ENCODE measurements at places on chromosomes 2 and 18.

DNA sequence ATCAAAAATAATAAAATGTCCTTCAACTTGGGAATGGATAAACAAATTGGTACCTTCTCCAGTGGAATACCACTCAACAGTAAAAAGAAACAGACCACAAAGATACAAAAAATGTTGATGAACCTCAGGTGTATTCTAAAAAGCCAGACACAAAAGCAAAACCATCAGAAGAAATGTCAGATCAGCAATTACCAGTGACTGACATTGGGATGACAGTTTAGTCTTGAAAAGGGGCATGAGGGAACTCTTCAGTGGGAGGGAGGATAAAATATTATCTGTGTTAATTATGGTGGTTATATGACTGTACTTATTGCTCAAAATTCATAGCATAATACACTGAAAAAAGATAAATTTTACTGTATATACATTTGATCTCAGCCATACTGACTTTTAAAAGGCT is 473.0 kb downstream of the TMX3 start:
- DNase-seq = no peak

DNA sequence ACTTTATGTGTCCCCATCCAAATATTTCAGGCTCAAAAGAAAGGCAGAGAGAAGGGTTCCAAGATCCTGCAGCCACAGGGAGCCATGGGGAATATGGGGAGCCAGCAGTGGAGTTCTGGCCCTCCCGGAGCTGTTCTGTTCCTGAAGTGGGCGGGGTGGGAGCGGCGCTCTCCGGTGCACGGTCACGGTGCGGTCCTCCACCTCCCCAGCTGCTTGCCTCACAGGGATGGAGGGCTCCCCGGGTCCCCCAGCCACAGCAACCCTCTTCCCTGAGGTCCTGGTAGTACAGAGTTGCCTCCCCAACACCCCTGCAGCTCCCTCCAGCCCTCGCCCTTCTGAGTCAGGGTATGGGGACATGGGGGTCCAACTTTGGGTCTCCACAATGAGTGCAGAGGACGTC is 26.2 kb upstream of the SNED1 start:
- no peak for DNase-seq

- DNase-seq = no peak
Measured at GRCh38 chr2:3899536-3900155, 196.3 kb downstream of the DCDC2C start.

- DNase-seq = no peak
Measured at GRCh38 chr2:112156152-112156986, 18.2 kb downstream of the FBLN7 start.

DNA sequence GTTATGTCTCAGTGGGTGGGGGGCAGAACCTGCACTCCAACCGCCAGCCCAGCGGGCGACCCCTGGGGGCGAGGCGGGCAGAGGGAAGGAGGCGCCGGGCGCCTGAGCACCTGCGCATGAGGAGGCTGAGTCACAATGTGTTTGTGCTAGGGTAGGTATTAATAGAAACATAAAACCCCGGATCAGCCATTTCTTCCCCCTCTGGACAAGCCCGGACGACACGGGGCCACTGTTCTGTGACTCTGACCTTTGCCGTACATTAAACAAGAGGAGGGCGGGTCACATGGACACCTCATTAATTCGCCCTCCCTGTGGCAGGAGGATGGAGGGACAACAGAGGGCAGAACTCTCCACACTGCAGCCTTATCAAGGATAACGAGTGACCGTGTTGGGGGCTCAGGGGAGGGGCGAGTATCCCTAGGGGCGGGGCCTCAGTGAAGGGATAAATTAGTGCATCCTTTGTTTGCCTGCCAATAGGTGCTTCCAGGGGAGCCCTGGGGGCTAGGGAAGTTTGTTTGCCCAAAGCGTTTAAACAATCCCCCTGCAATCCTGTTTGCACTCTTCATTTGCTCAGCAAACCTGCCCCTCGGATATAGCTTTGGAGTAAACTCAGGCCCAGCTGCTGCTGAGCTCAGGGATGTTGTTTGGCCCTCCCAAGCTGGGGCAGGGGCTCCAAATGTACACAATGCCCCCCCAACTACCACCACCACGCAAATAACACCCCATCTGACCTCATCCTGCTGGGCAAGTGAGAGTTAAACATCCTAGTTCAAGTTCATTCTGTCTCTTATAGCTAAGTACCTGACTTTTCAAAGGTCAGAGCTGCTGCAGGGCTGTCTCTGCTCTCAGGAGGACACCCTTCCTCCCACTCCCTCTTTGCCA is 171.2 kb upstream of the GLI2 start:
- peak; percentile 54 for DNase-seq

DNA sequence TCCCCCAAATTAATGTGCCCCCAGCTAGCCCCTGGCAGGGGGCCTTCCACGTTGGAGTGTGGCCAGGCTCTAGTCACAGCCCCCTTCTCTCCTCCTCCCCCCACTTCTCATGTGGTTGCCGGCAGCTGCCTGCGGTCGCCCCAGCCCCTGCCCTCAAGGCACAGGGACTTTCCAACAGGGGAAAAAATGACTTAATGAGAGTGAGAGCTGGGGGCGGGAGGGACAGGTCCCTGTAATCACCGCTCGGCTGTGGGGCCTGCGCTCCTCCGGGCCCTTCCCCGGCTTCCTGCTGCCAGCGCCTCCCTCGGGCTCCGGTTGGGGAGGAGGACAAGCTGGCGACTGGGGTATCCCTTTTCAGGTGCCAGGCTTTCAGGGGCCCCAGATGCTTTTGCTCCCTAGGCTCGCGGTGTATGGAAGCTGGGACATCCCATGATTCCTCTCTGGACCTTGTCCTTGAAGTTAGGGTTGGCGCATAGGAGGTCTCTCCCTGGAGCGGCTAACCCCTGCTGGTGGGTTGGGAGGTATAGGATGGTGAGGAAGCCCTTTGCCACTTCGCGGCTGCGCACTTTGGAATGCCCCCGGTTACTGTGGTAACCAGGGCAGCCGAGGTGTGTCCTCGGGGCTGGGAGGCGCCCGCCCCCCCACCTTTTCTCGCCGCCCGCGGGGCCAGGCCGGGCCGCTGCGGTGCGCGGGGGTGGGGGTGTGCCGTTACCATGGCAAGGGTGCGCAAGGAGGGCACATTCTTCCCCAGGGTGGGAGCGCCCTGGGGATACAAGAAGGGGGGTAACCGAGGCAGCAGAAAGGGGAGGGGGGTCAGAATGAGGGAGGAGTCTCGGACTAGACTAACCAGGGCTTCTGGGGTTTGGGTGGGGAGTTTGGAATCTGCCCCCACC is 16.1 kb downstream of the WNT10A start:
- DNase-seq = no peak

DNA sequence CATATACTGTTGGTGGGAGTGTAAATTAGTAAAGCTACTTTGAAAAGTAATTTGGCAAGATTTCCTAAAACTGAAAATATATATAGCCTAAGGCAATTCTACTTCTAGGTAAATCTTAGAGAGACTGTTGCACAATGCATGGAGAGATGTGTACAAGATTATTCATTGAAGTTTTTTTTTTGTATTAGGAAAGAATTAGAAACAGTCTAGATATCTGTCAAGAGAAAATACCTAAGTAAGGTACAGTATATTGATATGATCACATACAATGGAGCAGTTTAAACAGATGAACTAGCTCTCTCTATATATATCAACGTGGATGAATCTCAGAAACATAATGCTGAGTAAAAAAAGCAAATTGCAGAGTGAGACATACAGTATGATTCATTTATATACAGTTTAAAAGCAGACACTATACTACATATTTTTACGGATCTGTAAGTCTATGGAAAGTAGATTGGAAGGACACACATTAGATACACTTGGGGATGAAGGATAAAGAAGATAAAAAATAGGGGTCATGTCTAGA is 59.3 kb upstream of the ACVR1 start:
- no peak for DNase-seq

DNA sequence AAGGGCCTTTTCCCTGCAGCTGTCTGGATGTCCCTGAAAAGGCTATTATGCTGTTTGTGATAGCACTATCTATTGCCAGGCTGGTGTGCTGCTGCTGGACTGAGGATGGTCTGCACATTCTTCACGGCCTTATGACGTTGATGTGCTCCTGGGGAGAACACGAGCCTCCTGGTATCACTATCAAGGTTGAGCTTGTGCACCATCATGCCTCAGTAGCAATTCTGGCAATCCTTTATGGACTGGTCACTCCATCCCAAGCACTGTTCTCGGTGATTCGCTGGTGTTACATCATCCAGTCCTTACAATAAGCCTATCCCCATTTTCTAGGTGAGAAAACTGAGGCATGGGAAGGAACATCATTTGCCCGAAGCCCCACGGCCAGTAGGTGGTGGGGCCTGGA is 18.2 kb upstream of the CCBE1 start:
- DNase-seq = no peak

DNA sequence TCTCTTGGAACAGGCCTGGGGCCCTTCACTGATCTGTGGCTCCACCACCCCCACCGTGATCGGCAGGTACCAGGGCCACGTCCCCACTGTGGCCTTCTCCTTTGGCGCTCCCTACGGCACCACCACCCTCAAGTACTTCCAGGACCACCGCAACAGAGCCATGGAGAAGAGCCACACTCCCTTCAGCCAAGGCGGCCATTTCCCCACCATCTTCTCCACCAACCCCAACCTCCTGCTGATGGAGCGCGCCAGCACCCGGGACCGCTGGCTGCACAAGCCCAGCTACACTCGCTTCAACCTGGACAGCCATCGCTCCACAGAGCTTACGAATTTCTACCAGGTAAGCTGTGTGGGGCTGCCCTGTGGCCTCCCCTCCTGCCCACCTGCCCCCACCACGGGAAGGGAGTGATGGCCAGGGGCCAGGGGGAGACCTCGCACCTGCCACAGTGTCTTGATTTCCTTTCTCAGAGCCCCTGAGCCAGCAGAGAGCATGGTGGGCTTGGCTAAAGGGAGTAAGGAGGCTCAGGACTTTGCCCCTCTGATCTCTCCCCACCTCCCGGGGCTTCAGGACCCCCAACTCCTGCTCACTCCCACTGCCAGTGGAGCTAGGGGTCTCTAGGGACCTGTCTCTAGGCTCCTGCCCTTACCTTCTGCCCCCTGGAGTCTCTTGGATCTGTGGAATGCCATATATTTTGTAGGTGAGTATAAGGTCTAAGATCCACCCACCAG is 65.2 kb downstream of the CIB4 start:
- no peak for DNase-seq

DNA sequence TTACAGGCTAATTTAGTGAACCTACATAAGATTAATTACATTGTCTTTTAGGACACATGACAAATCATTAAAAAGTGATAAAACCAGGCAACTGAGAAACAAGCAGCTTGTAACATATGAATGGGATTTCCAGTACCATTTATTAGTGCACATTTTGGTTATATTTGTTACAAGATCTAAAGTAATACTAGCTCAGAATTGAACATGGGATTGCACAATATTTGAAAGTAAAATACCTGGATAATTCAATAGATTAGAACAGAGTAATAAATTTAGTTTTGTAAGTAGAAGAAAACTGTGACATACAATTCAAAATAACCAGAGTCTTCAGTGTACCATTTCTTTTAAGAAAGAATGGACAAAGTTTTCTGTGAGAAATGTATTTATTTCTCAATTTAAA is 1400.7 kb upstream of the ACVR2A start:
- DNase-seq = no peak

DNA sequence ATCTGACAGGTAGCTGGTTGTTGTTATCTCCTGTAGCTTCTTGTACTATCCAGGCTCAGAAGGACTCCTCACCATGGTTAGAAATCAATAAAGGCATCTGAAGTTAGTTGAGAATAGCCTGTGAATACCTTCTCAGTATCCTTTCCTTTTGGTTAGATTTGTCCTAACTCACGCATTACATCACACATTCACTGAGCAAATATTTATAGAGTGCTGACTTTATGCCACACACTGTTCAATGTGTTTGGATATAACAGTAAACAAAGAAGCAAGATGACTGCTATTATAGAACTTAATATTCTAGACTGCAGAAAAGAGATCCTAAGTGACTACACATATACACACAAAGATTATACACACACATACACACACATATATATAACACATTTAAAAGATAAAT is 889.9 kb upstream of the CHAC2 start:
- DNase-seq = no peak

GRCh38 chr2:32671885-32672533 is 44.2 kb downstream of the TTC27 start:
- no peak for DNase-seq

DNA sequence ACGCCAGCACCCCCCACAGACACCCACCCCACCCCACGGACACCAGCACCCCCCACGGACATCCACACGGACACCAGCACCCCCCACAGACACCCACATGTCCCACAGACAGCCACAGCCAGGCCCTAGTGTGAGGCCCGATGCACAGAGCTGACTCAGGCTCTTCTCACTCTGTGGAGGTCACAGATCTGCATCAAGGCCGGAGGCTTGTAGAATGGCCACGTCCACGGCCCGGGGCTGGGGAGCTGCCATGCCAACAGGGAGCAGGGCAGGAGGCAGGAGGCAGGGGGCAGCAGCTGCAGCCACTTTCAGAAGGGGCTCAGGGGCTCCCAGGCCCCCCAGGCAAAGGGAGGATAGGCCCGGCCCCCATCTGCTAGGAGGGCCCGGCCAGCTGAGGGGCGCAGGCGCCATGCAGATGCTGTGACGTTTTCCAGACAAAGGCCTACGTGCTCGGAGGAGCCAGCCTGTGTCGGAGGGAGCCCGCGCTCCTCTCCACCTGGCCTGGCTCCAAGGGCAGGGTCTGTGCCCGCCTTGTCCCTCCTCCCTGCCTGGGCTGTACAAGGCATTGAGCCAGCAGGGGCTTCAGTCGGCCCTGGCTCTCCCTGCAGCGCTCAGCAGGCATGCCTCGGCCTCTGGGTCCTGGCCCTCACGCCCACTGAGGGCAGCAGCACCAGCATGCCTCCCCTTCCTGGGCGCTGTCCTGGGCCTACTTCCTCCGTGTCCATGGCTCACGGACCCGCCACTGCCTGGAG is 249.0 kb downstream of the TWIST2 start:
- no peak for DNase-seq

DNA sequence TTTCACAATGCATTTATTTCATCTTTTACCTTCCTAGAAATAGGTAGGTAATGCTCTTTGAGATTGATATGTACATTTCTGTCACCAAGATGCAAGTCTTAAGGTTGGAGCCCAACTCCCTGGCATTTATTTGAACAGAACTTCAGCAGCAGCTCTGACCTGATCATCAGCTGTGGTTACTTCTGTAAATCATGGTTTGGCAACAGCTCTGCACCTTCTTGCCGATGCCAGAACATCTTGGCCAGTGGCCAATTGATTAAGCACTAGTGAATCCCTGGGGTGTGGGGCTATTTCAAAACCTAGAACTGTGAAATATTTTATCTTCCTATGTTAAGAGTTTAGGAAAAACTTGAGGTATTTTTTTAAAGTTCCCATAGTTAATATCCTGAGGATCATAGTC is 124.8 kb upstream of the NYAP2 start:
- DNase-seq = no peak

- no peak for DNase-seq
Measured at GRCh38 chr2:40109381-40109780, 330.3 kb upstream of the THUMPD2 start.

- DNase-seq = no peak
Measured at GRCh38 chr18:75036917-75037688, 171.8 kb downstream of the PTGR3 start.

DNA sequence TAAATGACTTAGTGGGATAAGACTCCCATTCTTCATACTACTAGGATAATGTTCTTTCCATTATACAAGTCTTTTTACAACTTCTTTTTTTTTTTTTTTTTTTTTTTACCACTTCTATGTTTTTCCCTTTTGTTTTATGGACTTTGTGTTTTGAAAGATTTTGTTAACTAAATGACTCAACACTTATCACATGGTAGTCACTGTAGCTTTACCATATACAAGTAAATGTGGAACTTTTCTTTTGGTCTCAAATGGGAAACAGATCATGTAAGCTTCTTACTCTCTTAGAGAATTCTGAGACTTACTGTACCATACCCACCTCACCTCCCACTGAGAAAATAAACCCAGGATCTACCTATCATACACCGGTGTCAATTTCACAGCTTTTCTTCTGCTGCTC is 590.3 kb upstream of the CDH2 start:
- no peak for DNase-seq
